ENCODE measurements at places on chromosomes 5 and 9.
A peak's percentile ranks its signal among the peaks of the same experiment; 100 is the strongest.

DNA sequence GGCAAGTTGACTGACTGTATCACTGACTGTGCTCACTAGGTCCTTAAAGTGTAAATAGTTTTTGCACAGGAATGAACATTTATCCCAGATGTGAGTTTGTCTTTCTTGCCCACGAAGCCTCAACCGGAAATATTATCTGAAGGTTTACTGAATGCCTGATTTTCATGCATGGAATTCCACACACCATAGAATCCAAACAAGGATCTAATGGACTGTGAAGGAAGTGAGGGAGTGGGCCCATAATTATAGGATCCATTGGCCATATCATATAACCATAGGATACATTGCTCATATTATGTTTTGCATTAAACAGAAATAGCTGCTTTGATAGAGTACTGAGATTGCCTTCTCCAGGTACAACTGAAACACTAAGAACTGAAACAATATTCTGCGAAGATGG, 1057.2 kb upstream of the EDIL3 start:
- DNase-seq: no peak

DNA sequence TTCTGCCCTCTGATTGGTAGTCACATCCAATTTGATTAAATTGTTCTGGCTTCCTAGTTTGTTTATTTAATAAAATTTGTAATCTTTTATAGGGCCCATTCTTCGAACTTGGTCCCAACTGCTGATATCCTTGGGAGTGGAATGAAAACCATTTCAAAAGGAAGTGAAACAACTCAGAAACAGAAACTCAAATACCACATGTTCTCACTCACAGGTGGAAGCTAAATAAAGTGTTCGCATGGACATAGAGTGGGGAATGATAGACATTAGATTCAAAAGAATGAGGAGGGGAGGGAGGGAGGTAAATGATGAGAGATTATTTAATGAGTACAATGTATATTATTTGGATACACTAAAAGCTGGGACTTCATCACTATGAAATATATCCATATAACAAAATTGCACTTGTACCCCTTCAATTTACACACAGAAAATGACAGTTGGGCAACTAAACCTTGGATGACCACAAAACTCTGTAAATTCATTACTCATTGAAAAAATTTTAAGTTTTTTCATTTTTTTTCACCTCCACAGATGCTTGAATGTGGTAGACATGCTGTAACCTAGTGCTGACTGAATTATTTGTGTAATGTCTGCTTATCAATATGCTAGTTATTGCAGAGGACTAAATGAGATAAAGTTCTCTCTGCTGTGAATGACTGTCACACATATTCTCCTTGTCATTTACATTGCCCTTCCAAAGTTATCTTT, 16.0 kb downstream of the ATP10B start:
- DNase-seq: no peak

GRCh38 chr5:71949772-71950171, 157.5 kb upstream of the MAP1B start:
- DNase-seq: no peak

- DNase-seq: no peak
Measured at GRCh38 chr9:68541568-68541967, 885 bp upstream of the TMEM252 start.

DNA sequence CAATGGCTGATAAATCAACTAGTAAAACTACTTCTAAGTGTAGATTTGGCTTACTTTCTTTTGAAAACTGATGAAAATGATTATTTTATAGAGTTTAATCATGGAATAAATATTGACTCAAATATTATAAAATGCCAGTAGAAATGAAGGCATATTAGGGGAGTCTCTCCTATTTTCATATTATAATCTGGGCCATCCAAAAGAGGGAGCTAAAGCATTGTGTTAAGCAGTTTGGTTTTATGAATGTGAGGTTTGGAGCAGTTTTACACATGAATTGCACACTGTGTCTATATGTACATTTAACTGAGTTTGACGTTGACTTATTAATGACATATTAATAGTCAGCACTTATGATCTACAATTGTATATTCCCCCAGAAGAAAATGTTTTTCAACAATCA, 17.4 kb downstream of the CDH9 start:
- no peak for DNase-seq

DNA sequence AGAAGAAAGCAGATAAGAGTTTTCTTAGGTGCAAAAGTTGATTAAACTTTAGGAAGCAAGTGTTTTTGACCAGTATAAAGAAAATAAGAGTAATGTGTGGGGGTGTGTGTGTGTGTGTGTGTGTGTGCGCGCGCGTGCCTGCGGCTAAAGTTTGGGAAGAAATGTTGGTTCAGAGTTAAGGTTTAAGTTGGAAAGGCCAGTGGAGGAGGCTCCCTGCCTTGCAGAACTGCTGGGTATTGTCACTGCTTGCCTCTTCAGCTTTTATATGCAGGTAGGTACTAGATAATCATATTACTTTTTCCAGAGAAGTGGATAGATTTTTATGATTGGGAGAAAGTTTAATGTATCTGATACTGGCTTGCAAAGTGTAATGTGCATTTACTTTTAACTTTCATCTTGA, 2.0 kb downstream of the PIK3R1 start:
- DNase-seq: no peak

DNA sequence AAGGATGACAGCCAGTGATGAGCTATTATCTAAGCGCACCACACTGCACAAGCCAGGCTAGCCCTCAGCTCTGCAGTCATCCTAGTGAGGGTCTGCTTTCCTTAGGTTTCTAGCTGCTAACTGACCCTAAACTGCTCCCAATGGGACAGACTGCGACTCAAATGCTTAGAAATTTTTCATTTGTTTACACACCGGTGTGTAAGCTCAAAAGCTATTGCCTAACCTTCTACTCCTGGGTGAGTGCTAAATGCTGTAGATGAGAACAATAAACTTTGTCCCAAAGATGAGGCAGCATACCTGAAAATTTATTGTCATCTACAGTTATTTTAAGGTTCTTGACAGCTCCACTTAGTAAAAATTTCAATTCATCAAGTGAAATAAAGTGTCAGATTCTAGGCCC, 311.4 kb downstream of the TMEM167A start:
- DNase-seq: no peak

GRCh38 chr5:119377066-119377465, 21.2 kb downstream of the TNFAIP8 start:
- no peak for DNase-seq

- no peak for DNase-seq
Measured at GRCh38 chr5:133271606-133272005, 219.8 kb downstream of the HSPA4 start.

- no peak for DNase-seq
Measured at GRCh38 chr9:14806941-14807520, 84.5 kb upstream of the CER1 start.

- no peak for DNase-seq
Measured at GRCh38 chr9:124602204-124602603, 95.0 kb upstream of the NR5A1 start.

GRCh38 chr9:129363216-129363873, 185.3 kb upstream of the IER5L start:
- no peak for DNase-seq

DNA sequence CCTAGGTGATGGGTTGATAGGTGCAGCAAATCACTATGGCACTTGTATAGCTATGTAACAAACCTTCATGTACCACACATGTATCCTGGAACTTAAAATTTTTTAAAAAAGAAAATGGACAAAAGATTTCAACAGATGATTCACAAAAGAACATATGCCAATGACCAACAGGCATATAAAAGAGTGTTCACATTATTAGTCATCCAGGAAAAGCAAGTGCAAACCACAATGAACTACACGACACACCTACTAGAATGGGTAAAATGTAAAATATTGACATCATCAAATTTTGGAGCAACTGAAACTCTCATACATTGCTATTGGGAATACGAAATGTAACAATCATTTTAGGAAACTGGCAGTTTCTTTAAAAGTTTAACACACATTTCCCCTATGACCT, 109.9 kb downstream of the YIPF5 start:
- no peak for DNase-seq

DNA sequence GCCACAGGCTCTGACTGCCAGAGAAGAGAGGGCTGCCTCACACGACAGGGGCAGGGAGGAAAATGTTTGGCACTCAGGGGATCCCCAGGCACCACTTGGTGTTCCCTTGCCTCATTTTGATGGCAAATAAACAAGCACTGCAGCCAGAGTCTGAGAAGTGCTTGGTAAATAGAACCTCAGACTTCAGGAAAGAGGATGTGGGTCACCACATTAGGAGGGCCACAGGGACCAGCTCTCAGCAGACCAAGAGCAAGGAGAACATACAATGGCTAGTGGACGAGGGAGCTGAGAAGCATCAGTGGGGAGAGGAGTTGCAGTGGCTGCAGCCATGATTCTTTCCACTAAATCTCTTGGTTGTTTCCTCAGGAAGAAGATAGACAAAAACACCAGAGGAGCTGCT, 413.9 kb downstream of the GADD45G start:
- DNase-seq: no peak

DNA sequence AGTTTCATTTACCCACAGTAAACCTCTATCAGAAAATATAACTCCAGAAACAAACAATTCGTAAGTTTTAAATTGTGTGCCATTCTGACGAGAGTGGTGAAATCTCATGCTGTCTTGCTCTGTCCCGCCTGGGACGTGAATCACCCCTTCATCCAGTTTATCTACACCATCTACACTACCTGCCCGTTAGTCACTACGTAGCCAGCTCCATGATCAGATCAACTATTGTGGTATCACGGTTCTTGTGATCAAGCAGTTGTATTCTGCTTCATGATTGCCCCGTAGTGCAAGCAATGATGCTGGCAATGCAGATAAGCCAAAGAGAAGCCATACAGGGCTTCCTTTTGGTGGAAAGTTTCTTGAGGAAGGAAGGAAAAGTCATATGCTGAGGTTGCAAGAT, 150.3 kb downstream of the GOLPH3 start:
- no peak for DNase-seq

DNA sequence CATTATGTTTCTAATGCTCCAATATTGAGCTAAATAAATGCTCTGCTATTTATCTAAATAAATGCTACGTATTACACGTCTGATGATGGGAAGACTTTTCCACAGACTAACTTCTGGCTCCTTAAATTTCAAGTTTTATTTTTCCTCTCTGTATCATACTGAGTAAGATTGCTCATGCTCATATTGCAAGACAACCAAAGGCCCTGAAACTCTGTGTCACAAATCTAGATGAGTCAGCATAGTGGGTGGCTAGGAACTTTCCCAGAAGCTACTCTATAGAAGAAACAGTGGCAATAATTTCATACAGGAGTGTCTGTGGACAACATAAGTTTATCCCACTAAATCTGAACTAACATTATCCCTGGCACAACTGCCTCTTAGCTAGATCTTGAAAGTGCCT, 53.0 kb upstream of the RFX3 start:
- DNase-seq: no peak

DNA sequence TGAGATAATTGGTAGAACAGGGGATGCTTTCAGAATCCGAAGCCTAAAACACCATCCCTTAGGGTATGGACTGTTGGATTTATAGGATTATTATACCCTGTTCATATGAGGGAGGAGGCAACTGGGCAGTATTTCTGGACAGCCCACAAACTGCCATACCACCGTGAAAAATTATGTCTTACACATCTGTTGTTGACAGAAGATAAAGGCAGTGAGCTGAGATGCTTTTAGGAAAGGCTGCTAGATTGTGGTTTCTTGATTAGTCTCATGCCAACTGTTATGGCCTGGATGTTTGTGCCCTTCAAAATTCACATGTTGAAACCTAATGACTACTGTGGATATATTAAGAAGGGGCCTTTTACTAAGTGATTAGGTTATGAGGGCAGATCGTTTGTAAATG, 83.7 kb upstream of the DHFR start:
- DNase-seq: no peak

DNA sequence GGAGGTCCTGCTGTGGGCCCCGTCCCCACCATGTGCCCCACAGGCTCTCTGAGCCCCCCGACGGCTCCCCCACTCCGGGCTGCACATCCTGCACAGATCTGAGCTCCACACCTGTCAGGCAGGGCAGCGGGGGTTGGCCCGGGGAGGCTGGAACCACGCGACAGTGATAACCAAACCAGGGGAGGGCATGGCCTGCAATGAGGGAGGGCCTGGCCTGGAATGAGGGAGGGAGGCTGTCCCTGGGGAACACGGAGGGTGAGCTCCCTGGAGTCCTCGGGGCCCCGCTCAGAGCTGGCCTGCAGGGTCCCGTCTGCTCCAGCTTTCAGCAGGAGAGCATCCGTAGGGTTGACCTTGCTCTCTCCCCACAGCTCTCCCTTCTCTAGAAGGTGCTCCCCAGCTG, 30.5 kb downstream of the SLC9A3 start:
- DNase-seq: no peak

DNA sequence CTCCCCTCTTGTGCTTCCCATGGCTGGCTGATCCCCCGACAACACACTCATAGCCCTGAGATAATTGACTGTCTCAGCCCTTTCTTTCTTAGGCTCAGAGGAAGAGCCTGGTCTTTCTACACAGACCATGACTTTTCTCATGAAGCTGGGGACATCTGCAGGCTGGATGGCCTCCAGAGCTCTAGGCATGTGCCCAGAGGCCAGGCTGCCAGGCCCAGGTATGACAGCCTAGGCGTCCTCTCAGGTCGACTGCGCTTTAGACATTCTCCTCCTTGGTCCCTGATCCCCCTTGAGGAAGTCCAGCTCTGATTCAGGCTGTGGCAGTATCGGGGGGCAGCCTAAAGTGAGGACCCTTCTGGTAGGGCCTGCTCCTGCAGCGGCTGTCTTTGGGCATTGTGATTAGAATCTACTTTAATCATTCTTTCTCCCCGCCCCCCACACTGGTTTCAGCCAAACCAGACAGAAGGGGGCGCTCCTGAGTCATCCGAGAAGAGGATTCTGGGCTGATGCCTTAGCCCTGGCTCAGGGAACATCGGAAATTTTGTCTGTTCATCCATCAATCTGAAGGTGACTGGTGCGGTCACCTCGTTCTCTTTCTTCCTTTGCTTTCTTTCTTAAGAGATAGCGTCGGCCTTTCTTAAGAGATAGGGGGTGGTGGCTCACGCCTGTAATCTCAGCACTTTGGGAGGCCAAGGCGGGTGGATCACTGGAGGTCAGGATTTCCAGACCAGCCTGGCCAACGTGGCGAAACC, 66.5 kb upstream of the HSPA9 start:
- peak; percentile 29 for DNase-seq

GRCh38 chr5:133902511-133903118, 65.8 kb downstream of the C5orf15 start:
- DNase-seq: no peak

GRCh38 chr5:43514471-43514815, 505 bp downstream of the C5orf34 start:
- no peak for DNase-seq

GRCh38 chr5:137172258-137172657, 326.9 kb downstream of the SPOCK1 start:
- no peak for DNase-seq

GRCh38 chr9:36728651-36729520, 156.2 kb downstream of the MELK start:
- peak; percentile 9 for DNase-seq

DNA sequence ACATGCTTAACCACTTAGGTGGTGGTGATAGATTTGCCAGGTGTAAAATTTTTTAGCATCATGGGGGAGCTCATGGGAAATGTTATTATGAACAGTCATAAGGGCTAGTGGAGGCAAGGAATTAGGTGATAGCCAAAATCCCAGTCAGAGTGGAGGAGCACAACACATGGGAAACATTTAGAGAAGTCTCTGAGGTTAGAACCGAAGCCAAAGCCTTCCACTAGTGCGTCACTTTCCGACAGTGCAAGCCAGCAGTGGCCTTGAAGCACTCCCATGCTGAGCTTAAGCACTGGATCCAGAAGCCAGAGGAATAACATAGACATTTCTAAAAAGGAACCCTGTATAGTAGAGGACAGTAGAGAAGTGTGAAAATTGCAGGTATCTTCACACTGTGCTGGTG, 101.5 kb upstream of the SNX2 start:
- DNase-seq: no peak
